Suppressor macrophage (primary cell): ENCODE measurements at places on chromosomes 4 and X.

DNA sequence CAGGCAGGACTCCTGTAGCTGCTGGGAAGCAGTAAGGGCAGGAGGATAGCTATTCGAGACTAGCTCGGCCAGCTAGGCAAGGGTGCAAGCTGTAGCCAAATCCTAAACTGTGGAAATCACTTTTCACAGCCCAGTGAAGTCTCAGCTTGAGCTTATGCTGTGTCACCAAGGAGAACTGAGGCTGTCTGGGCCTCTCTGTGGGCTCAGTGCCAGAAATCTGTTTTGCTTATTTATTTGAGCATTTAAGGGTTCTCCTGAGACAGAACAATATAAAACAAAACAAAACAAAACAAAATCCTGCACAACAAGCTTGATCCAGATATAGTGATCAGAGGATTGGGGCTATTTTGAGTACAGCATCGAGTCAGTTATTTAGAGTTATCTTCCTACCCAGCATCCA, 97.5 kb downstream of the FANCB start:
- no peak for DNase-seq

DNA sequence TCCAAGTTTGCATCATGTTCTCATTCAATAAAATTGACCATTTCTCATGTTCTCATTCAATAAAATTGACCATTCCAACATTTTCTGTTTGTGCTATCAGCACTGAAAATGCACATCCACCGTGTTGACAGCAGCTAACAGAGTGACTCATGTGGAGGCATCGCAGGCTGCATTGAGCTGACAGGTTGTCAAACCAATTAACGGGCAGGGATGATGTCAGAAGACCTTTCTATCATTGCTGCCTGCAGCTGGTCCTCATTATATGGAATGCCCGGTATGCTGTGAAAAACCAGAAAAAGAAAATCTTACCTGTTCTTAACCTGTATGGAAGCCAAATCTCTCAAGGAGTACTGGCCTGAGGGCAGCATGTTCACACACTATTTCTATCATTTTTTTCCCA, 202.0 kb downstream of the SMIM20 start:
- no peak for DNase-seq

- DNase-seq, result no peak
Measured at GRCh38 chr4:43352859-43353258, 460.3 kb downstream of the GRXCR1 start.

DNA sequence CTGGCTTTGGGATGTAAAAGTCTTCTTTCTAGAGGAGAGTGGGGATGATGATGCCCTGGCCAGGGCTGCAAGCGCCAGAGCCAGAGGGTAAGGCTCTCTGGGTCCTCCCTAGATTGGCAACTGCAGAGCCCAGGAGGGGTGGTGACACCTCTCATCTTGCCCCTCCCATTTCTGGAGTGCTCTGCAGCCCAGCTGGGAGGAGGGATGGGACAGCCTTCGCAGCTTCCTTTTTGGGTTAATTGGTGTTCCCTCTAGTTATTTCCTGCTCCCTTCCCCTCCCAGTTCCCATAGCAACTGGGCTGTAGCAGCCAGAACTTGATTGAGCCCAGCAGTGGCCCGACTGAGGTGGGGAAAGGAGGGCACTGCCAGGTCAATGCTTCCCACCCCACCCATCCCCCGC, 19.2 kb downstream of the NALF2 start:
- DNase-seq, result no peak
